ENCODE measurements at places on chromosomes 7 and 10.
A peak's percentile ranks its signal among the peaks of the same experiment; 100 is the strongest.

DNA sequence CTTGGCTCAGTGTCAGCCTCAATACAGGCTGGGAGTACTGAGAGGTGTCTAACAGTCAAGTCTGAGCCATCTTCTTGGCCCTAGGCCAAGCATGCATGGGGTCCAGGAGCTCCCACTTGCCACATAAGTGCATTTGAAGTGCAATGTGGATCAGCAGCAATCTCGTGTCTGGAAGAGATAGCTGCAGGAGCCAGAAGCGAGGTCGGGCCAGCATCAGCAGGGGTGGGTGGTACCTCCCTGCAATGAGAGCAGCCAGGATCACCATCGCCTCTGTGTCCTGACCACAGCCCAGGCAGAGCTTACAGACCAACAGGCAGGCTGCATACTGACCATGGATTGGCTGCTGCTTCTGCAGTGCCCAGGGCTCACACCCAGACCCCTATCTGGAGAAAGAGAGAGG, 83.0 kb upstream of the CXCL12 start:
- DNase-seq: no peak

- no peak for DNase-seq
Measured at GRCh38 chr10:75050149-75050919, 61.1 kb upstream of the SAMD8 start.

- no peak for DNase-seq
Measured at GRCh38 chr7:30166841-30167235, 32.1 kb downstream of the MTURN start.

- DNase-seq: no peak
Measured at GRCh38 chr7:142636751-142637150, 112.5 kb upstream of the PRSS1 start.

- no peak for DNase-seq
Measured at GRCh38 chr7:28107960-28108359, 72.6 kb downstream of the JAZF1 start.

- no peak for DNase-seq
Measured at GRCh38 chr10:130337305-130337640, 201.1 kb downstream of the GLRX3 start.

DNA sequence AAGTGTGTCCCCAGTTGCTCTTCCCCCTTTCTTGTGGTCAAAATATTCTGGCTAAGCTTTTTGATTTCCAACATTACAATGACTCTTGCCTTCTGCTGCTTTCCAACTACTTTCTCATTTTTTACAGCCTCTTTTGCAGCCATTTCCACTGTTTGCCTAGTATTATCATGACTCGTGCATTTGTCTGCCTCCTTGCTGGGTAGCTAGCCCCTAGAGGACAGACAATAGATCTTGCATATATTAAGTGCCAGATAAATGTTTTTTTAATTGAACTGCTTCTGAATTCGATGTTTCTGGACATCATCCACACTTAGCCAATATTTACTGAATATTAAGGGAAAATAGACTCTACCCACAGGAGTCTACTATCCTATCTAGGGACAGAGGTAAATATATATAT, 124.5 kb downstream of the POU6F2 start:
- no peak for DNase-seq

- no peak for DNase-seq
Measured at GRCh38 chr7:97601931-97602457, 129.9 kb upstream of the TAC1 start.

DNA sequence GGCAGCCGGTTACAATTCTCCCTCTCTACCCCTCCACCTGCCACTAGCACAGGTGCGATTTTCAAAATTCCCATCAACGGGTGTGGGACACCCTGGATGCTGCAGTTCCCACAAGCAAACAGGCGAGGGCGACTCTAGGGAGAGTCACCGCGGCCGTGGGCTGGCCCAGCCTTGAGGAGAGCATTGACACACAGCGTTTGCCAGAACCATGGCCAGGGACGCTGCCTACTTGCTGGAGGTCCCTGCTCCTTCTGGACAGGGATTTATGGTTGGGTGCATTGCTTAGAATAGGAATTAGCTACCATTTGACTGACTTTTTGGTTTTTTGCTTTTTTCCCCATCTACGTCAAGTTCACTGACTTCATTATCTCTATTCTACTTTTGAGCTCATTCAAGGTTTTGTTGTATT, 19.0 kb upstream of the CLDN4 start:
- DNase-seq: peak; percentile 2

DNA sequence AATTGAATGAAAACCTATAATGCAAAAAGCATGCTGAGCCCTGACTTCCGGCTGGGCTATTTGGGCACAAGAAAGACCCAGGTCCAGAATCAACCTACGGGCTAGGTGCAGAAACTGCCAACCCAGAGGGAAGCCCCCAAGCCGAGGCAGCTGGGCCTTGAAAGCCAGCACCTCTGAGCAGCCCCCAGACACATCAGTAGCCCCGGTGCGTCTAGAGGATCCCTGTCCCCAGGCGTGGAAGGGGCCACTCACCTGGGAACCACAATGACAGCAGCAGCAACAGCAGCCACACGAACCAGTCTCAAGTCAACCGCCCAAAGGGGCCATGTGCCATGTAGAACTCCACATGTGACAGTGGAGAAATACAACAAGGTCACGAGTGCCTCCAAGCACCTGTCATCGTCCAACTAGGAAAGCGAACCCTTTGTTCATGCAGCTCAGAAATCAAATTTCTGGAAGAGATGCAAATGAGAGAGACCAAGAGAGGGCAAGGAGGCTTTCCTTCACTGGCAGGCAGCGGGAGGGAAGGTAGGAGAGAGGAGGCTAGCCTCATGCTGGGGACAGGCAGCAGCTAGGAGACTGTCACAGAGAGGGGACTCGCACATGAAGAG, 57.5 kb upstream of the CHST15 start:
- no peak for DNase-seq

- DNase-seq: no peak
Measured at GRCh38 chr10:311901-312665, 176.8 kb downstream of the ZMYND11 start.

GRCh38 chr7:29881724-29882123, 75.4 kb downstream of the WIPF3 start:
- DNase-seq: no peak

DNA sequence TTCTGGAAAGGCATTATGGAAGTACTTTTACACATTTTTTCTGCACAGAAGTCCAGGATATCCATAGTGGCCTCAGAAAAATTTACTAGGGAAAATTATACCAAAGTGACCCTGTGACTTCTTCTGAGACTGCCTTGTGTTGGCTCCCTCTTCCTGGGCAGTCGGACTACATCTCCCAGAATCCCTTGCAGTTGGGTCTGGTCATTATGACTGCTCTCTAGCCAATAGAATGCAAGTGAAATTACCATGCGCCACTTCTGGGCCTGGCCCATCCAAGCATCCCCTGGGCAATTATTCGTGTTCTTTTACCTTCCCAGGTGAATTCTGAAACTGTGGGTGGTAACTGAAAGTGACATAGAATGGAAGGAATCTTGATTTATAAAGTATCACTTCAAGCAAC, 430.9 kb downstream of the ACTR3B start:
- DNase-seq: no peak

GRCh38 chr7:92178928-92179924, at the start of gene LRRD1:
TSS of gene LRRD1 (minus strand) at chr7:92179142. CDS start at chr7:92165202, 13,940 bp downstream.
- DNase-seq: peak; percentile 81

DNA sequence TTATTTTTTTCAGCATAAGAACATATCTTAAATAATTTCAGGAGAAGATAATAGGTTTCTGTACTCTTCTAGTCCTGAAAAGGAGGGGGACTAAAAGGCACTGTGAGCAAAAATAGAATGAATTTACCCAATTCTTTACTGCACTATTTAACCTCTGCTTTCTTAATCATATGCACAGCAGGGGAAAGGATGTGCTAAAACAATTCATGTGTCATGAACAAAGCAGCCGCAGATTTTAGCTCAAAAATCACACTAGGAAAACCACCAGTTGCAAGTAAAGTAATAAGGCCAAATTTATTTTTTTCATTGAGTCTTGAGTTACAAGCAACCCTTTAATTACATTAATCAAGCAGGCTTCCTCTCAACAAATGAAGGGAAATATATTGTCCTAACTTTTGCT, 80.1 kb downstream of the CABCOCO1 start:
- DNase-seq: no peak

DNA sequence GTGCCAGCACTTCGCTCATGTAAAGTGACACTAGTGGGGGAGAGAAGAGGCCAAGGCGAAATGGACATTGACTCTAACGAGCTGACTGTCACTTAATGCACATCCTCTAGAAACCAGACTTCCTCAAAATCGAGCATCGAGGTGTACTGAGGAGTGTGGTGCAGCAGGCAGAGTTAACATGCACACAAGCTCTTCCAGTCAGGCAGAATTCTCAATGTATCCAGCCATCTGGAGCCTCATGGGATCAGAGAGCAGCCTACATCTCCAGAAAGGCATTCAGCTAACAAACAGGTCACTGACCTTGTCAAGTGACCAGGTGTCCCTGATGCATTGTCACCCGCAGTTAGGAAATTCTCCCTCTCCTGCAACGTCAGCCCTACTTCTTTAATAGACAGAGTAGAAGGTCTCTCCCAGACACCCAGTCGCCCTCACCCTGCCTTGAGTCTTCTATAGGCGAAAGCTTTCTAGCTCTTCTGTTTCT, 259.8 kb upstream of the AOAH start:
- no peak for DNase-seq

GRCh38 chr10:88493691-88494483, 89.2 kb downstream of the RNLS start:
- no peak for DNase-seq

DNA sequence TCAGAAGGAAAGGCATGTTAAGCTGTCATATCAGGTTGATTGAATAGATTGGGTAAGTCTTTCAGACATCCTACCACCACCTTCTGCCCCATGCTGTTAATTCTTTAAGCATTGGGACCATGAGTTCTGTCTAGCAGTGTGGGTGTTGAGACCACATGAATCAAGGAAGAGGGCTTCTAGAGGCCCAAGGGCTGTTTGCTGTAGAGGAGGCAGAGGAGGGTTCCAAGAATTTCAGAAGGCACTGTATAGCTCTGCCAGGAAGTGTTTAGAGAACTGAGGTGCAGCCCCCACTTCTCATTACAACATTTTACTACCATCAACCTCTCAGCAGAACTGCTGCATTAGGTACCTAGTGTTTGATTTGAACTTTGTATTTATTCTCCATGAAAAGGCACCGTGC, 720.2 kb downstream of the AUTS2 start:
- DNase-seq: no peak

GRCh38 chr10:119535837-119536507, 6.5 kb downstream of the RGS10 start:
- DNase-seq: no peak

DNA sequence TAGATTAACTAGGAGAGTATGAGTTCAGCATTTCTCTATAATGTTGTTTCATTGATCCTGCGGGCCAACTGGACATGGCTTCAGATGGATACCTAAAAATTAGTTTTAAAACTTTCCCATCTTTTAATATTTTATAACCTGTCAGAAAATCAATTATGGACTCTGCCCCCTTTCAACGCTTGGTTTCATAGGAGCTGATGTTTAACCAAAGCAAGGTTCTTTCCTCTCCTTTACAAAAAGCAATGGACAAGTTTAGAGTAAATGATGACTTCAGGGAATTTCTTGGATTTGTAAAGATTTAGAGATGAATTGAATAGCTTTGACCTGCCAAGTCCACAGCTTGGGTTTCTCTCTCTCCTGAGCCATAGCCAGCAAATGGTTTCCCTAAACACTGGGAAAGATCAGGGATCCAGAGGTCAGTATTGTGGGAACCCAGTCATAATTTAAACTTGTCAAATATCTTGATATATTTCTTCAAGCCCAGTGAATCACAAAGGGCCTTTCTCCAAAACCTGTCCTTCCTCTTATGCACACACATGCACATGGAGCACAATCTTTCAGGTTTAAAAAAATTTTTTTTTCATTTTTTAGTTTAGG, 177.1 kb downstream of the EVX1 start:
- no peak for DNase-seq

Measured in AML-193 (cell line).